ENCODE measurements at places on chromosomes 3 and 15.

- peak; percentile 82 for DNase-seq
These were observed 35.8 kb upstream of the SLC6A11 start for GRCh38 chr3:10780243-10780642.

DNA sequence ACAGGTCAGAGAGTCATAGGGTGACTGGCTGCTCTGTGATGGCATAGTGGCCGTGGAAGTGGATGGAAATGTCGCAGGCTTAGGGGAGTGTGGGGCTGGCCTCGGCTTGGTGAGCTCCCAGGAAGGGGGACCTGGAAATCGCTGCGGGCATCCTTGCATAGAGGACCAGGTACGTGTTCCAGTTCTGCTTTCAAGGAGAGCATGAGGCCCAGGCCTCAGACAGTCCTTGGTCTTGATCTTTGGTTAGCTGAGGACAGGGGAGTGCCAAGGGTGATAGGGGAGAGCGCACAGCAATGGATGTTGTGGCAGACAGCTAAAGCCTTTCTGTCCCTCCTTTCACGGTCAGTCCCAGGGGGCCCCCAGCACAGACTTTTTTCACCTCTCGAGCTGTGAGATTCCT lies 110.5 kb downstream of the SNRPN start:
- no peak for DNase-seq

- no peak for DNase-seq
These were observed 36.6 kb downstream of the SLCO2A1 start for GRCh38 chr3:133992951-133993620.

GRCh38 chr15:67063689-67064606 lies 1.5 kb upstream of the SMAD3 start:
- no peak for DNase-seq

- DNase-seq: no peak
These were observed 232.1 kb upstream of the LYSMD4 start for GRCh38 chr15:99965376-99965775.

DNA sequence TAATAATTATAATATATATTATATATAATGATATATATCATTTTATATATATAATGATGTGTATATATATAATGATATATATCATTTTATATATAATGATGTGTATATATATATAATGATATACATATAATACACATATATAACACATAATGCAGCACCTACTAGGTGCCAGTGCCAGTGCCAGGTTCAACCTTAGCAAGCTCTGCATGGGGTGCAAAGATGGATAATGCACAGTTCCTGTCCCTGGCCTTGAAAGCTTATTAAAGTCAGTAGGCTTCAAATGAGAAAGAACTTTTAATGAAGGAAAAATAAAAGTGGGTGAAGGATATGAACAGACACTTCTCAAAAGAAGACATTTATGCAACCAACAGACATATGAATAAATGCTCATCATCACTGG lies 192.7 kb upstream of the SLC2A2 start:
- no peak for DNase-seq

GRCh38 chr3:102124704-102125103 lies 275.4 kb downstream of the NFKBIZ start:
- DNase-seq: no peak

DNA sequence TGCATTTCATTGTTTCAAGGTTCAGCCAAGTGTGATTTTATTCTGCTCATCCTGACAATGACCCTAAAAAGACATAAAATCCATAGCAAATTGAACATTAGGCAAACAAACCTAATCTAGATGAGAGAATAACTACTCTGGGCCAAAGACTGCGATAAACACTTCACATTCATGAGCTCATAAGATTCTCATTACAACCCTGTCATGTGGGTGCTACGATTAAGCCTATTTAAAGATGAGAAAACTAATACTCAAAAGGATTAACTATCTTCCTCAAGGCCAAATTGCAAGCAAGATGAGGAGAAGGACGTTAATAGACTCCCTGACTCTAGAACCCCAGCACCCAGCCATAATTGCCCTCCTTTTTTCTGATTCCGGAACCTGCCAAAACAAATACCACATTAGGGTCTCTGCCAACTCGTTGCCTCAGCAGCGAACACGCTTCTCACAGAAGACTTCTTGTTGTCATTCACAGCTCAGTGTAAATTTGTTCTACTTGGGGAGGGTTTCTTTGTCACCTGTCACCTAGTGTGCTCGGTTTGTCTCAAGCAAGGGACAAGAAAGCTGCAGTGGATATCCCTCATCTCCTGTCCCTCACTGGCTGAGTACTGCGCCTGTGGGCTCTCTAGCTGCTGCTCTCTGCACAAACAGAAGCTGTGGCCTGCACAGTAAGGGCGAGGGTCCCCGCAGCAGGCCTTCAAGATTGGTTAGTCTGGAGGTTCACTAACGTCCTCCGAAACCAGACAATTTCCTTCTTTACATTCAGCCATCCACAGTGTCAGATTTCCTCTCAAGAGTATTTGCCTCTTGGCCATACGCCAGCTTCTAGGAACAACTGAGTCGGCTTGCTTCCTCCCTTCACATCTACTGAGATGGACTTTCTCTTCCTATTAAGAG lies 200.0 kb upstream of the UBE2E2 start:
- DNase-seq: no peak

DNA sequence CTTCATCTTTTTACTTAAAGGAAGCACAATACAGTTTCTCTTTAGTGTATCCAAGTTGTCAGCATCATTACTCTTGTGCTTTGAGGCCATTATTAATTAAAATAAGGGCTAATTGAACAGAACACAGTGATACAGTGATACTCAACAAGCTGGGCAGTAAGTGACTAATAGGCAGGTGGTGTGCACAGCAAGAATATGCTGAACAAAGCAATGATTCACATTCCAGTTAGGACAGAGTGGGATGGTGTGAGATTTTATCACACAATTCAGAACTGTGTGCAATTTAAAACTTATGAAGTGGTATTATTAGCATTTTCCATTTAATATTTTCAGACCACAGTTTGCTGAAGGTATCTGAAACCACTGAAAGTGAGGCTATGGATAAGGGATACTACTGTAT lies 116.9 kb downstream of the PLOD2 start:
- DNase-seq: peak; percentile 81

- DNase-seq: peak; percentile 11
These were observed 8.5 kb downstream of the CRBN start for GRCh38 chr3:3170998-3171397.

DNA sequence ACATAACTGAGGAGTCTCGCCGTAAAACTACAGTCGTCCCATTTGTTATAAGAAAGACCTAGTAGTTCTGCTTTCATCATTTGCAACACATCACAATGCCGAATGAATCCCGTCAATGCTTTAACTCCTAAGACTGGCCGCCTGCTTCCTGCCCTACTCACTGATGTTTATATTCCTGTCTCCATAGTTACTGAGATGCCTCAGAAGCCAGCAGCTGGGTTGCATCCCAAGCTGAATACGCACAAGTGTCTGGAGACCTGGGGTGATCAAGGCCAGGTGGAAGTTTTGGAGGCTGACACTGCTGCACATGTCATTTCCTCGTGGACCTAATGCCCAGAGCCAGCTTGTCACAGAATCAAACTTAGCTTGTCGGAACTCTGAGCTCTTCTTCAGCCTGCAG lies 95.2 kb upstream of the UBE2E1 start:
- no peak for DNase-seq

GRCh38 chr15:31300208-31300661 lies 26.4 kb upstream of the KLF13 start:
- DNase-seq: no peak

GRCh38 chr3:72597756-72598195 lies 250.5 kb downstream of the SHQ1 start:
- DNase-seq: peak; percentile 28

- DNase-seq: no peak
These were observed 1.7 kb upstream of the PHGR1 start for GRCh38 chr15:40349163-40349562.

GRCh38 chr3:52088445-52089367 lies 32.3 kb upstream of the DUSP7 start:
- peak; percentile 53 for DNase-seq

DNA sequence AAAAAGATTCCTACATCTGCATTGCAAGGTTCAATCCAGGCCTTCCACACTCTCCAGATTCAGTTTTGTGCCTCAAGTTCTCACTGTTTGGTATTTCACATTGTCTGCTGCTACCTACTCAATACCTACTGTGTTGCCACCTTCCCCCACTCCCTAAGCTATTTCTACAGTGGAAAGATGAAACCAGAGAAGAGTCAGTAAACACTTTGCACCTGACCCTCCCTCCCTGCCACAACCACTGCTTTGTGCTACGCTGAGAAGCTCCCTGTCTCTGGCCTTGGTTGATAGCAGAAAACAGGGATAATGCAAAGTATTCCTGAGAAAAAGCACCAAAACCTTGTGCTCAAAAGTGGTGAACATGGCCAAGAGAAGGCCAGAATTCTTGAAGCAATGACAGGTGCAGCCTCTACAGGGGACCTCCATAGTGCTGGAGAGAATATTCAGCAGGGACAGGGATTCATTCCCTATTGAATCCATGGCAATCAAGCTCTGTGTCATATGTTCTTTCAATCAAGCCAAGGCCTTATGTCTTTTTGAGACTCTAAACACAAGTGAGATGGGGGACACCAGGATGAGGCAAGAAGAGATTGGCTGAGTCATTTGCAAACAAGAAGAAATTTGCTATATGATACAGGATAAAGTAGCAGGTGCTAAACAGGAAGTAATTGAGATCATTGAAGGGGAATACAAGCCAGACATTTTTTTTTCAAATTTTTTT lies 83.5 kb upstream of the LIPC start:
- no peak for DNase-seq

GRCh38 chr3:66041116-66041515 lies 2.4 kb upstream of the MAGI1 start:
- DNase-seq: no peak

- peak; percentile 95 for DNase-seq
These were observed 68.8 kb downstream of the CTNNB1 start for GRCh38 chr3:41267975-41268640.

DNA sequence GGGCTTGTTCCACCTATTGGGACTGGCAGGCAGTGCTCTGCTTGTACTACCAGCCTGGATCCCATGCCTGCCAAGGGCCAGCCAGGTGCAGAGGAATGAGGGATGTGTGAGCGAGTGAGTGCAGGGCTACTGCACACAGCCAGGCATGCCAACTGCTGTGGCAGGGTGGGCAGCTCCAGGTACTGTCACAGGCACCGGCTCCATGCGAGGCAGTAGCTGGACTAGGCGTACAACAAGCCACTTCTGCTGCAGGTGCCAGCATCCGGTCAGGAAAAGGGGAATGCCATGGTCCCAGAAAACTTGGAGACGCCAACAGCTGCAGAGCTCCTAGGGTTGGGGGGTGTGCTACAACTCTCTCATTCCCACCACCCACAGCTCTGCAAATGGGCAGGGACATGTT lies 1356.7 kb downstream of the SI start:
- DNase-seq: no peak

DNA sequence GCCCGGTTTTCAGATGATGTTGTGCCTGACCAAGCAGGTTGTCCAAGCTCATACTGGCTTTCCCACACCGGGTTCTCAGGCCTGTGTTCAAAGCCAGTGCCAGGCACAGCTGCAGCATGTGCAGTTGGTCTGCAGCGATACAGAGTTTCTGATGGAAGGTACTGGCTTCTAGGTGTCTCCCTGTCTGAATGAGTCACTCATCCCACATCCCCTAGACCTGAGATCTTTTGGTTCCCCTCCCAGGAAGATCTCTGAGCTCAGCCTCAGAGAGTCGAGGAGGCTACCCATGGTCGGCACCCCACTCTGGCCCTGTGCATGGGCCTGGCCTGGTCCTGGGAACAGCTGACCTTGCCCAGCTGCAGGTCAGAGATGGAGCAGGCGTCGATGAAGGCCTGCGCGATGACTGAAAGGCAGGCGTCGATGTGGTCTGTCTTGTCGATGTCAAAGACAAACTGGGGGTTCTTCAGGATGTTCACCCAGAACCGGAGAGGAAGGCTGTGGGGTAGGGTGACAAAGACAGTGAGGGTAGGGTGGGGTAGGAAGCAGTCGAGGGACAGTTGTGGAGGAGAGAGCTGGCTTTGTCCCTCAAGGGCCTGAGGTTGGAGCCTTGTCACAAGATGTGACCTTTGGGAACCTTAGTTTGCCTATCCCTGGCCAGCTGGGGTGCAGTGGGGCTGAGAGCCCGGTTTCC lies 15.3 kb downstream of the H1-8 start:
- no peak for DNase-seq

- no peak for DNase-seq
These were observed 54.2 kb downstream of the PPARG start for GRCh38 chr3:12343047-12343501.

- DNase-seq: peak; percentile 42
These were observed 984 bp downstream of the RNU6-1 start for GRCh38 chr15:67838789-67839332.

GRCh38 chr3:2823031-2823430 lies 287.1 kb downstream of the IL5RA start:
- DNase-seq: no peak

- DNase-seq: no peak
These were observed 261.0 kb downstream of the SHQ1 start for GRCh38 chr3:72587282-72587681.

DNA sequence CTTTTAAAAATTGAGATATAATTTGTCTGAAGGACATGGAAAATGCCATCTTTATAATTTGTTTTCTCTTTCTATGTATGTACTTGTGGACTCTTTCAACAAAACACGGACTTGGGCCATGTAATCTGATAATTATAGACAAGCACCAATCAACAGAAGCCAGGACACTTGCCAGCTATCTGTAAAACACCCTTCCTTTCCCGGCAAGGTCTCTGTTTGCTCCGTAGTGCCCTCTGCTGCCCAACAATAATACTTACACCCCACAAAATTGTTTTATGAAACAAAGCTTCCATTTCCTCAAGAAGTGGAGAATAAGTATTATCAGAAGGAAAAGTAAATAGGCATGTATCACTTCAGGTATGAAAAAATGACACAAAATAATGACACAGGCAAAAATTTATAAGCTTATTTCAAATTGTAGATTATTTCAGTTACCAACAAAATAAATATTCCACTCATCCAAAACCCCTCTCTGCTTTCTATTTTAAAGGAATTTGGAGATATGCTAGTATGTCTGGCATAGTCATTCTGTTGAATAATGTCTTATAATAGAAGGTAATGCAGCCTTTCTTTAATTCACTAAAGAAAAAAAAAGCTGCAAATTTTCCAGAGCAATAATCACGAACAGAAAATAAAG lies 32.8 kb downstream of the MYH15 start:
- DNase-seq: peak; percentile 48

- no peak for DNase-seq
These were observed 307.1 kb downstream of the RAP2B start for GRCh38 chr3:153469162-153469561.

GRCh38 chr3:112653881-112654300 lies 12.9 kb upstream of the CCDC80 start:
- peak; percentile 64 for DNase-seq

DNA sequence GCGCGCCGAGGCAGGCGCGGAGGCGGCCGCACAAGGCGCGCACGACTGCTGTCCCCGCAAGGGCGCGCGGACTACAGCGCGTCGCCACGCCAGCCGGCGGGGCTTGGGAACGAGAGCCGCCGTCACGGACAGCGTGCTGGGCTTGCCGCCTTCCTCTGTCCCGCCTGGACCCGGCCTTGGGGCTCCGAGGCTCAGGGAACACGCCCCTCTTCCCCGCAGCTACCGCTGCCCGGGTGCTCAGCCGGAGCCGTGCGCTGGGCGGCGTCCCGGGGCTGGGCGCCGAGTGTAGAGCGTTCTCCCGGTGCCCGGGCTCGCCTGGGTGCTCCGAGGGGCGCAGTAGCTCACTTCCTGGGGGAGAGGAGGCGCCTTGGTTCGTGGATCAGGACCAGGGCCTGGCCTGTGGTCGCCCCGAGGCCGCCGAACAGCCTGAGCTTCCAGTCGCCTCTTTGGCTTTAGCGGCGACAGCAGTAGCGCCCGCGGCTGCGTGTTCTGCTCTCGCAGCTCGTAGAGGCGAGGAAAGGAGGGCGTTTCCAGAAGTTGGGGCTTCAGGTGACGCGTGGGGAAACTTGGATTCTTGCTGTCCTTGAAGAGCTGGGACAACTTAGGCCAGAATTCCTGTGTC lies 226.7 kb upstream of the C2CD4B start:
- DNase-seq: peak; percentile 60
